ENCODE measurements at places on chromosomes 3 and 15. TPM values are rescaled to one million over a fixed set of nuclear protein-coding genes. Genes with fewer than 3 reads are reported as not detected.

Gene IL17RE
- total RNA-seq, result 14.4 TPM

Gene SEMA3F
- 56.2 TPM for total RNA-seq

Gene IQCH
- 3.2 TPM for total RNA-seq

Gene C2CD4B
- total RNA-seq, result 2.4 TPM

Gene TUSC7
- not detected for total RNA-seq

Gene TMCO5A
- total RNA-seq, result not detected

Data from left lung (tissue), 14 donors.